NCI-H526 treated with DMSO at 0.1 percent for 48 hours (cell line): ENCODE measurements at places on chromosomes 1 and 21.

DNA sequence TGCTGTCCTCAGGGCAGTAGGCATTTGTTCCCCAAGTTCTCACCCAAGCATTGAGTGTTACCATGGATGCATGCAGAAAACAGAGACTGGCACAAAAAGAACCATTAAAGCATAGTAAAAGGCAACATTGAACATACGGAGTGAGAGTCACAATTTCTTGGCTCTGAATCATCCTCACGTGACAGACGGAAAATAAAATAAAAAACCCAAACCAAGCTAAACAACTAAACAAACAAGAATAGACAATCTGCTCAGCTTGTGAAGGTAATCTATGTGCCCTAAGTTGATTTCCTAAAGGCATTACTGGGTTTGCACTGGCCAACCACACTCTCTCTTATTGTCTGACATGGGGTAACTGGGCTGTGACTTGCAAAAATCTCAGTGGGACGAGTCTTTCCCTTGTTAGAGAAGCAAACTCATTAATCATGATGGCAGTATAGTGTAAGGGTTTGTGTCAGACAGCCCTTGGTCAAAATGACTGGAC, 306.0 kb downstream of the ASTN1 start:
- no peak for DNase-seq

GRCh38 chr1:223226271-223226670, 83.2 kb upstream of the TLR5 start:
- DNase-seq = no peak

DNA sequence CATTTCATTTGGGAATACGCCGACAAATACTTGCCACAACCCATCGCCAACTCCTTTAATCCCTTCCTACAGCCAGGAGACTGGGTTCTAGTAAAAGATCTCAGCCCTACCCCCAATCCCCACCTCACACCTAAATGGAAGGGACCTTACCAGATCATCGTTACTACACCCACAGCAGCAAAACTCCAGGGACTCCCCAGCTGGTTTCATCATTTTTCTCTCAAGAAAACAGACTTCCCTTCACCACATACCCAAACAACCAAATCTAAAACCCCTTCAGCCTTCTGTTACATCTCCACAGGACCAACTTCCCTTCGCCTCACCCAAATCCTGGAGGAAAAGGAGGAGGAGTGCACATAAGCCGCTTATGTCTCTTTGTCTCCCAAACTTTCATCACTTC, 23.7 kb upstream of the SLC2A5 start:
- no peak for DNase-seq

DNA sequence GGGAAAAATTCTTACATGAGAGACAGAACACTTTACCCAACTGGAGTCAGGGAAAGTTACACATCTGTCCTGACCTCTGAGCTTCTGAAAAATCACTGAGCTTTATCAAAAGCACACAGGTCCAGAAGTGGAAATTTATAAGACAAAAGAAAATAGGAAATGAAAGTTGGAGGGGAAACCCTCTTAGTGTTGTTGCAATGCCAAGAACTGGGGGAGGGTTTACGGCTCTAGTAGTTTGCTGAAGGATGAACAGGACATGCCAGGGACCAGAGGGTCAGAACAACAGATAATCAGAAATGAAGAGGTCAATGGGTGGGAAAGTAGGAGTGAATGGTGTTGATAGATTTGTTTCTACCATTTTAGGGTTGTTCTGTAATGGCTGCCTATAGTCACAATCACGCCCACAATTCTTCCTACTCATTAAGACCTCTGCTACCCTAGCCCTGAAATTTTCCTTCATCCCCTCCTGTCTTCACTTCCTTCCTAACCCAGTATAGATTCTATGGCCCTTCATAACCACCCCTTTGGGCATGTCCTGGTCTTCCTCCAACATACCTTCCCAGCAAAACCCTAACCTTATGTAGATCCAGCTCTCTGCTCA, 30.3 kb upstream of the FMOD start:
- no peak for DNase-seq

- DNase-seq = no peak
These were observed 131.4 kb upstream of the RAB4A start for GRCh38 chr1:229139331-229140118.

DNA sequence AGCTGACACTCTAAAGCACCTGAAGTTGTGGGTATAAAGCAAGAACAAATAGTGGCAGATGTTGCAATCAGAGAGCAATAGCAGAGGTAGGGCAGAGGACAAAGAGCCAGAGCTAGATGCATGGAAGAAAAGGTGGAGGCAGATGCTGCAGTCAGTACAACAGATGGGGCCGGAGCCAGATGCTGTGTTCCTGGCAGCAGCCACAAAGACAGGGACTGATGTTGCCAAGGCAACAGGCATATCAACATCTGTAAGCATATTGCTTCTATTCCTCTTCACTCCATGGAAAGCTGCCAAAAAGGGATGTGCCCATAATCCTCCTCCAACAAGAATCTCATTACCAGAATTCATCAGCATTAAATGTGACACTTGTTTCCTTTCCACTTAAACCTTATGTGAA, 108.0 kb downstream of the TNNI3K start:
- no peak for DNase-seq

GRCh38 chr1:106681939-106682522, 374.4 kb upstream of the PRMT6 start:
- no peak for DNase-seq

GRCh38 chr1:232084584-232085223, 458.1 kb downstream of the DISC1 start:
- DNase-seq = no peak
